ENCODE measurements at places on chromosomes 13 and 19. TPM values are rescaled to one million over a fixed set of nuclear protein-coding genes. Genes with fewer than 3 reads are reported as not detected.

DCT gene
- 0.11 TPM for total RNA-seq

ATP4B gene
- total RNA-seq, result not detected

WTIP gene
- 15.2 TPM for total RNA-seq

KLK12 gene
- total RNA-seq, result not detected

ZNF761 gene
- total RNA-seq, result 13.1 TPM

RAX2 gene
- total RNA-seq, result not detected

ZNF415 gene
- total RNA-seq, result 14.5 TPM

ZNF85 gene
- total RNA-seq, result 12.5 TPM

ERICH6B gene
- total RNA-seq, result not detected

CNN1 gene
- total RNA-seq, result 21.6 TPM

TMEM38A gene
- total RNA-seq, result 7.2 TPM

DNA sequence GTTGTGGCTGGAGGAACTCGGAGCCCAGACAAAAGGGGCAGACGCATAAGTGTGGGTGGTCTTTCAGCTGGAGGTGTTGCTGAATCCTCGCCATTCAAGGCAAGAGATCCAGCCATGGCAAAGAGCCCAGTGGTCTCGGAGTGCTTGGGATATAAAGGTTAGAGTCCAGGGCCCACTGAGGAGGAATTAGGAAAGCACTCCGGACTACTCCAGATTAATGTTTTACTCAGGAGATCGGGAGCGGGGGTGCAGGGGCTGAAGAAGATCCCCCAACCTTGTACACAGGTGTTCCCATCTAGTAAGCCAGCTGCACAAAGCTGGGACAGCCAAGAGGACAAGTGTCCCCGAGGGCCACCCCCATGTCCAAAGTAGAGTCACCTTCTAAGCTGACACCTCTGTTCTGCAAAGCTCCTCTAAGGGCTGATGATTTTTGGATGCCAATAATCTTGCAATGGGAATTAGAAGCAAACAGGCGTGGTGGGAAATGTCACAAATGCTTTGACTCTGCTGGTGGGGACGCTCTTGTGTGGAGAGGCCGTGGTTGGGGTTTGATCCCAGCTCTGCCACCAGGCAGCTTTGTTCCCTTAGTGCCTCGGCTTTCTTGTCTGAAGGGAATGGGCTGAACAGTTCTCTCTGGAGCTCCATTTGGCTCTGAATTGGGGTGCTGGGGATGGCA, 194.3 kb upstream of the SOX1 start:
- no peaks in the 10 kb centered on the region for H3K36me3 ChIP-seq
- no peak overlapping the region for H3K27ac ChIP-seq
- DNase-seq, result no peak

GRCh38 chr19:33998739-33999345, 173.5 kb upstream of the LSM14A start:
- no peak overlapping the region for H3K4me3 ChIP-seq
- no peaks in the 10 kb centered on the region for H3K4me1 ChIP-seq
- no peak overlapping the region for H3K27ac ChIP-seq
- no peaks in the 10 kb centered on the region for H3K27me3 ChIP-seq
- no peak for DNase-seq

- no peak for DNase-seq
- no peaks in the 10 kb centered on the region for H3K36me3 ChIP-seq
- no peaks in the 10 kb centered on the region for H3K27me3 ChIP-seq
- no peak overlapping the region for H3K4me3 ChIP-seq
Observed at GRCh38 chr13:50762969-50763567, 80.4 kb downstream of the DLEU7 start.

DNA sequence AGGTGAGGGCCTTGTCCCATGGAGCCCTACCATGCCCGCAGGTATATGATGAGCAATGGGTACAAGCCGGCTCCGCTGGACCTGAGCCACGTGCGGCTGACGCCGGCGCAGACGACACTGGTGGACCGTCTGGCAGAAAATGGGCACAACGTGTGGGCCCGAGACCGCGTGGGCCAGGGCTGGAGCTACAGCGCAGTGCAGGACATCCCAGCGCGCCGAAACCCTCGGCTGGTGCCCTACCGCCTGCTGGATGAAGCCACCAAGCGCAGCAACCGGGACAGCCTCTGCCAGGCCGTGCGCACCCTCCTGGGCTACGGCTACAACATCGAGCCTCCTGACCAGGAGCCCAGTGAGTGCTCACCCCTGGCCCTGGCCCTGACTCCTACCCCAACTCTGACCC, 32.6 kb downstream of the RYR1 start:
- H3K27me3 ChIP-seq, result no peaks in the 10 kb centered on the region
- H3K4me1 ChIP-seq, result no peaks in the 10 kb centered on the region
- no peak overlapping the region for H3K4me3 ChIP-seq
- H3K27ac ChIP-seq, result no peak overlapping the region

GRCh38 chr19:15212711-15213110, 11.9 kb upstream of the NOTCH3 start:
- H3K27ac ChIP-seq, result no peak overlapping the region
- DNase-seq, result no peak
- peaks cover 11% of the 10 kb centered on the region for H3K4me1 ChIP-seq
- no peak overlapping the region for H3K4me3 ChIP-seq
- H3K36me3 ChIP-seq, result no peaks in the 10 kb centered on the region
- H3K27me3 ChIP-seq, result no peaks in the 10 kb centered on the region

- no peaks in the 10 kb centered on the region for H3K27me3 ChIP-seq
- H3K4me3 ChIP-seq, result no peak overlapping the region
- H3K27ac ChIP-seq, result no peak overlapping the region
- H3K36me3 ChIP-seq, result no peaks in the 10 kb centered on the region
- peaks cover 10% of the 10 kb centered on the region for H3K4me1 ChIP-seq
Observed at GRCh38 chr19:12284631-12285030, 10.1 kb downstream of the ZNF44 start.

DNA sequence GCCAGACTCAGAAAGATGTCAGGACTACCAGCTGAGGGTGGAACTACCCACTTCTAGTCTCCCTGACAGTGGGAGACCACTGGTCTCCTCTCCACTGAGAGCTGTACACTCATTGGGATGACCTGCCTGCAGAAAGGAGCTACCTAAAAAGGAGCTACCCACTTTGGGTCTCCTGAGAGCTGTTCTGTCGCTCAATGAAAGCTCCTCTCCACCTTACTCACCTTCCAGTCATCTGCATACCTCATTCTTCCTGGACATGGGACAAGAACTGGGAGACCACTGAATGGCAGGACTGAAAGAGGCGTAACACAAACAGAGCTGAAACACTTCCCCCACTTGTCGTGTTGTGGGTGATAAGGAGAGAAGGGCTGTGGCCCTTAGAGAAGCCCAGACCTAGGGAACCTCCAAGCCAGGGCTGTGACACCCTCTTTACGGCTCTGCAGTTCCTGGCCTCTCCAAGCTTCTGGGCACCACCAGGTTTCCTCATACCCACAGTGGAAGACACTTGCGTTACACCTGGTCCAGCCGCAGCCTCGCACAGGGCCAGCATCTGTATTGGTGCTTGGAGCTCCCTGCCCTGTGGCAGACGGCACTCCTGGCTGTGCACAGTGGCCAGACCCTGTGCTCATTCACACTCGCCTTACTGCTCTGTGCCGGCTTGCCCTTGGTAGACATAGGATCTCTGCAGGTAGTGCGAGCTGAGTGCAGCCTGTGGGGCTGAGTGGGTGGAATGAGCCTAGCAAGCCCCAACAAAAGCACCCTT, 54.9 kb upstream of the SLITRK6 start:
- no peak for DNase-seq
- no peaks in the 10 kb centered on the region for H3K27me3 ChIP-seq
- H3K27ac ChIP-seq, result no peak overlapping the region
- no peak overlapping the region for H3K4me3 ChIP-seq

- H3K4me3 ChIP-seq, result no peak overlapping the region
- DNase-seq, result no peak
- H3K4me1 ChIP-seq, result no peaks in the 10 kb centered on the region
- H3K27ac ChIP-seq, result no peak overlapping the region
- no peaks in the 10 kb centered on the region for H3K27me3 ChIP-seq
- H3K36me3 ChIP-seq, result no peaks in the 10 kb centered on the region
Observed at GRCh38 chr19:6023936-6024335, 46.0 kb upstream of the RANBP3 start.

- no peaks in the 10 kb centered on the region for H3K27me3 ChIP-seq
- no peak for DNase-seq
- peaks cover 5% of the 10 kb centered on the region for H3K4me1 ChIP-seq
- H3K36me3 ChIP-seq, result no peaks in the 10 kb centered on the region
Observed at GRCh38 chr13:39418424-39418823, 184.6 kb downstream of the LHFPL6 start.

DNA sequence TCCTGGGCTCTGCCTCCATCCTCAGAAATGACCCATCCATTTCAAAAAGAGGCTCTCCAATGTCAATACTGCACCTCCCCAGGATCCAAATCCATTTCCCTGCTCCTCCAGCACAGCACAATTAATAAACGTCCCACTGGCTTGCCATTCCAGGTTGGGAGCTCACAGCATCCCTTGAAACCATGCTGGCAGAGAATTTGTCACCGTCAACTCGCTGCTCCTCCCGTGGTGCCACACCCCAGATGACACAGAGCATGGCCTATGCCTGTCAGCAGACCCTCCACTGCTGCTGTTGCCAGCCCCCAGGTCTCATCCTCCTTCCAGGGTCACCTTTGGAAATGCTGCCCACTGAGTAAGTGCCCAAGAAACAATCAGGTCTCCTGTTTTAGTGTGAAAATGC, 53.0 kb upstream of the UQCRFS1 start:
- no peak overlapping the region for H3K27ac ChIP-seq
- H3K4me3 ChIP-seq, result no peak overlapping the region
- no peaks in the 10 kb centered on the region for H3K36me3 ChIP-seq
- no peaks in the 10 kb centered on the region for H3K4me1 ChIP-seq

DNA sequence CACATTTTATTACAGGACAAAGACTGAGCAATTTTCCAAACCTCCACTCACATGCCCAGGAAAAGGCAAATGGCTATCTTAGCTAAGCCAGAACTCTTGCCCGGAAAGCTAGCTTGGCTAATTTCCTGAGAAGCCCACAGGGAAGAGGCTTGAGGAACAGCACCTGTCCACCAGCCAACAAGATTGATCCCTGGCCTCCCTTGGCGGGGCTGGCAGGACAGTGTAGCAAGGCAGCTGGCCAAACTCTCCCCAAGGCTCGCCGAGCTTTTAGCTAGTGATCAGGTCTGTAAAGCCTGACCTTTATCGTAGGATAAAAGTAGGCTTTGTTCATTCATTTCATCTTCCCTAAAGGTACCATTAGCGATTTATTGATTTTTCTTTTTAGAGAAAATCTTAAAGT, 101.4 kb downstream of the UQCRFS1 start:
- H3K4me1 ChIP-seq, result no peaks in the 10 kb centered on the region
- DNase-seq, result no peak
- H3K36me3 ChIP-seq, result no peaks in the 10 kb centered on the region
- no peak overlapping the region for H3K4me3 ChIP-seq
- no peak overlapping the region for H3K27ac ChIP-seq
- H3K27me3 ChIP-seq, result no peaks in the 10 kb centered on the region

DNA sequence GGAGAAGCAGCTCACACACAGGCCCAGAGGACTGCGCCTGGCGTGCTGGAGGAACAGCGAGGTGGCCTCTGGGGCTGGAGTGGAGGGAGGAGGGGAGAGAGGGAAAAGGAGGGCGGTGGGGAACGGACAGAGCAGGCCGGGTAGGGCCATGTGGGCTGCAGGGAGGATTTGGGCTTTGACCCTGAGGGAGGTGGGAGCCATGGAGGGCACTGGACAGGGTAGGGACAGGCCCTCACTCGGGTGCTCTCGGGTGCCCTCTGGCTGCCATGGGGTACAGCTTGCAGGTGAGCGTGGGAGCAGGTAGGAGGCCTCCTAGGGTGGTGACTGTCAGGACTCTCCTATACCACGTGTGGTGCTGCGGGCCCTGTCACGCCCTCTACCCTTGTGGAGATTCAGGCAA, 22.8 kb downstream of the PLIN4 start:
- no peak overlapping the region for H3K4me3 ChIP-seq
- peaks cover 50% of the 10 kb centered on the region for H3K36me3 ChIP-seq
- H3K4me1 ChIP-seq, result no peaks in the 10 kb centered on the region
- no peak overlapping the region for H3K27ac ChIP-seq
- no peak for DNase-seq

- no peaks in the 10 kb centered on the region for H3K27me3 ChIP-seq
- H3K4me3 ChIP-seq, result no peak overlapping the region
- H3K27ac ChIP-seq, result no peak overlapping the region
- H3K36me3 ChIP-seq, result no peaks in the 10 kb centered on the region
- DNase-seq, result peak; percentile 22
- peaks cover 20% of the 10 kb centered on the region for H3K4me1 ChIP-seq
Observed at GRCh38 chr19:29878973-29879654, 62.9 kb upstream of the URI1 start.

DNA sequence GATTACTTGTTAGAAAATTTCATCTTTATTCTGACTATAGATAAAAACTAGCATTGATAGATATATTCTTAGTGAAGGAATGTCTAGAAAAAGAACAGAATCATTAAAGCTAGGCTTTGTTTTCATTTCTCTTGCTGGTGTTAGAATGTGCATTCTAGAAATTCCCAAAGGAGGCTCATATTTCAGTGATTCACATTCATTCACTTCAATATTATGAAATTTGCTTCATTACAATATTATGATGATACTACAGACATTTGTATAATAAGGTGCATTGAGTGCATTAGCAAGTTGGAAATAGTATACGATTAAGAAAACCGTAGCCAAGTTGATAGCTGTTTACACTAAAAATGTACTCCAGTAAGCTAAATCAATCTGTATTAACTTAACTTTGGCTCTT, 70.7 kb upstream of the MYCBP2 start:
- no peak overlapping the region for H3K27ac ChIP-seq
- no peaks in the 10 kb centered on the region for H3K36me3 ChIP-seq
- H3K4me3 ChIP-seq, result no peak overlapping the region
- H3K4me1 ChIP-seq, result no peaks in the 10 kb centered on the region

GRCh38 chr19:9608912-9609311, 12.1 kb downstream of the ZNF561 start:
- H3K36me3 ChIP-seq, result peaks cover 50% of the 10 kb centered on the region
- no peaks in the 10 kb centered on the region for H3K4me1 ChIP-seq
- no peak for DNase-seq
- no peak overlapping the region for H3K4me3 ChIP-seq
- H3K27me3 ChIP-seq, result no peaks in the 10 kb centered on the region

- no peak overlapping the region for H3K27ac ChIP-seq
- H3K27me3 ChIP-seq, result no peaks in the 10 kb centered on the region
- H3K4me3 ChIP-seq, result no peak overlapping the region
- DNase-seq, result no peak
- H3K36me3 ChIP-seq, result no peaks in the 10 kb centered on the region
Observed at GRCh38 chr13:64446372-64446771, 2783.8 kb downstream of the PCDH9 start.
